Femur (tissue), 1 donor: ENCODE measurements at places on chromosomes 2 and 18.

DNA sequence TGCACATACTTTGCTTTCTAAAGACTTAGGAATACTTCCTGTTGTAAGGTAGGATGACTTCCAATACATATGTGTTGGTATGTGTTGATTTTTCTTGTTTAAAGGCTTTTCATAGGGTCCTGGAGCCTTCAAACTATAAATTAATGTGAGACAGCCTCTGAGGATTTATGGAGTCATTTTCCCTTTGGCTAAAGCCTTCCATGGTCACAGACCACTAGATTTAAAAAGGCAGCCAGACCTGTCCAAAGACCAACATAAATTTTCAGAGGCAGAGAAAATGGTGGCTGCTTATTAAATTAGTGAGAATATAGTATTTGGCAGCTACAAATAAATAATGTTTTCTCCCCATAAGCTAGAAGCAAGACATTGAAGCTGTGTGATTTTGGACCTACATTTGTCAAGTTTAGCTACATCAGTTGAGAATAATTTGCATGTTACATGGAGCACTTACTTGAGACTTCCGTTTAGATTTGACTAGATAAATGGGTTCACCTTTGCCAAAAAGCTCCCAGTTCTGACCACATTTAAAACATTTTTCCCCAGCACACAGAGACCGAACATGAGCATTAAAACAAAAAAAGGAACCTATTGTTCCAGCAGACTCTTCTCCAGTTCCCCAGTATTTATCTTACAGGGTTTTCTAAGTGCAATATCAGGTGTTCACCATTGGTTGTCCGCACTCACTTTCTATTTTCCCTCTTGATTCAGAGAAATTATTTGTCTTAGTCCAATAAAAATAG is 402.9 kb downstream of the PARD3B start:
- DNase-seq: no peak

DNA sequence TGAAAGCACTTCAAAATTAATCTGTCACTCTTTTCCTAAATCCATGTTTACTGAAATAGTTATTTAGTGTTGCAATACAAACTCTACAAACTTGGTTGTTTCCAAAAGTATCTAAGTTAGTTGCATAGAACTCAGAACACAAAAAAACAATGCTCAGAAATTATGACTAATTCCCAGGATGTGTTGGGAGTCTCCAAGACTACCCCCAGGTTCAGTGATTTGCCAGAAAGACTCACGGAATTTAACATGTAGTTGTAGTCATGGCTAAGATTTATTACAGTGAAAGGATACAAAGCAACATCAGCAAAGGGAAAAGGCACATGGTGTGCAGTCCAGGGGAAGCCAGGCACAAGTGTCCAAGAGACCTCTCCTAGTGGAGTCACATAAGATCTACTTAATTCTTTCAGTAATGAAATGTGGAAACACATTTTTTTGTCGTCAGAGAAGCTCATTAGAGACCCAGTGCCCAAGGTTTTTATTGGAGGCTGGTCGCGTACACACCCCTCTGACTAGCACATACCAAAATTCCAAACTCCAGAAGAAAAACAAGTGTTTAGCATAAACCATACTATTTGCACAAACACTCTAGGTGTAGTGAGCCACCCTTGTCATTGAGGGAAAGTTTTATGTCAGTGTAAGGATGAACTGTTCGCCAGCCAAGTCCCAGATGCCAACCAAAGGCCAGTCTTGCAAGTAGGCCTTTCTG is 43.3 kb upstream of the CYP20A1 start:
- no peak for DNase-seq

DNA sequence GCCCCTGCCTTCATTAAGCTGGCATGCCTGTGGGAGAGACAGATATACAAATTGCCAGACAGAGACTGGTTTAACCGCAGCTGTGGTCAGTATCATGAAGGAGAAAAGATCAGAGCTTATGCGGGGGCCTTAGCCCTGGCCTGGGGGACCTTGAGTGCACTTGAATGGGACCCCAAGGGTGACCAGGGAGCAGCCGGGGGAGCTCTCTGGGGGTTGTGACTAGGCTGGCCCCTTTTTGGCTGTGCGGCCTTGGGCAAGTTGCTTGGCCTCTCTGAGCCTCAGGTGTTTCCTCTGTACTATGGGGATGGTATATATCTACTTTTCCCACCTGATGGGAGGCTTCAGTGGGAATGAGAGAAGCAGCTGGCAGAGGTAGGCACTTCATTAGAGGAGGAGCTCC is 35.7 kb downstream of the INHBB start:
- DNase-seq: no peak

DNA sequence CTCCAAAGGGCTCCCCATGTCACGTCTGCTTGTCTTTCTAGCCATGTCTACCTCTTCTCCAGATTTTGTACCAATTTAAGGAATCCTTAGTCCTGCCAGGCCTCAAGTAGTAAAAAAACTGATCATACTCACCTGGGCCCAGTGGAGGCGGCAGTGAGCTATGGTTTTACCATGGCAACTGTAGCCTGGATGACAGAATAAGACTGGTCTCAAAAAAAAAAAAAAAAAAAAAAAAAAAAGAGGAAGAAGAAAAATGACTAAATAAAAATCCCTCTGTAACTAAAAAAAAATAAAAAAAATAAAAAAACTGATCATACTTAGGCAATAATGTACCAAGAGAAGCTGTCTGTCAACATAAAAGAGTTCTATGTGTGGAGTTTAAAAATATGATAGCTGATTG is 221.6 kb downstream of the NR4A2 start:
- DNase-seq: peak; percentile 19

GRCh38 chr2:7243276-7243675 is 326.1 kb downstream of the RNF144A start:
- no peak for DNase-seq

DNA sequence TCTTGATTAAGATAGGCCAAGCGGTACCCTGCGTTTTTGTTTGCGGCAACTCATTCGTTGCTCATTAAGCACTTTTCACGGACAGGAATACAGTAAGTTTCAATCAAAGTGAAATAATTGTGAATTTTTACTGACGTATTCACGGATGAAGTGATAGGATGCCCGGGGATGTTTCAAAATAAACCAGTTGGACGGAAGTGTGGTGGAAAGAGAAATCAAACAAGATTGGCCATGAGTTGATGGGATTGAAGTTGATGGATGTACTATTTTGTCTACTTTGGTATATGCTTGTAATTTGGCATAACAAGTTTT is 481 bp downstream of the TMEM177 start:
- DNase-seq: no peak

DNA sequence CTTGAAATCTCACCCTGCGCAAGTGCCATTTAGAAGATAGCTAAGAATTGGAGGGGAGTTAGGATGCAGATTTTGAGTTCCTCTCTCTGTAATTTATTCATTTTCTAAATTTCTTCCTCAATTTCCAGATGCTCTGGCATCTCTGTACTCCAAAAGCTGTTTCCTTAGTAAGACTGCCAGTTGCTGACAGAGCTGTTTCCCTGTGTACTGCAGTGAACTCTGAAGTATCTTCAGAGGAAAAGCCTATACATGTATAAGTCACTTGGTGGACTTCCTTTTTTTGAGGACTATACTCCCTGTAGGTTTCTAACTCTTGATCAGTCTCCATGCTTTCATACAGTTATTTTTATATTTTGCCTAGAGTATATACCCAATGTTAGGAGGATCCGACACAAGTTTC is 1.5 kb upstream of the RESP18 start:
- no peak for DNase-seq

- DNase-seq: no peak
These were observed 61.3 kb downstream of the EFEMP1 start for GRCh38 chr2:55862246-55862645.

- DNase-seq: no peak
These were observed 151.3 kb upstream of the SERPINE2 start for GRCh38 chr2:224190234-224190935.
